ENCODE measurements at places on chromosomes 4 and X.

DNA sequence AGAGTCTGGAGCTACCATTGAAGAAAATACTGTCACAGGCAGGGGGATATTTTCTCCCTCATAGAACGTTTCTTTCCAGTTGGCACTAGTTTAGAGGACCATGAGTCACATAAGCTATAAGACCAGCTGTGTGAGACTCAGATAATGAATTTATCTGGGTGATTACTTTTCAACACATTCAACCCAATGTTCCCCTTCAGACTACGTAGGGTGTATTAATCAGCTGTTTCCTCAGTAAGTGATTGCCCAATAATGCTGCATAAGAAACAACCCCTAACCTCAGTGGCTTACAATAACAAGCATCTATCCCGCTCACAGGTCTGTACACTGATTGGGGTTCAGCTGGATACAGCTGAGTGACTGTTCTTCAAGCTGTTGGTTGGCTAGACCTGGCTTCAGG, 38.1 kb downstream of the CBLL2 start:
- DNase-seq, result no peak

- DNase-seq, result no peak
Measured at GRCh38 chr4:179415847-179416223, 1973.6 kb upstream of the AGA start.

DNA sequence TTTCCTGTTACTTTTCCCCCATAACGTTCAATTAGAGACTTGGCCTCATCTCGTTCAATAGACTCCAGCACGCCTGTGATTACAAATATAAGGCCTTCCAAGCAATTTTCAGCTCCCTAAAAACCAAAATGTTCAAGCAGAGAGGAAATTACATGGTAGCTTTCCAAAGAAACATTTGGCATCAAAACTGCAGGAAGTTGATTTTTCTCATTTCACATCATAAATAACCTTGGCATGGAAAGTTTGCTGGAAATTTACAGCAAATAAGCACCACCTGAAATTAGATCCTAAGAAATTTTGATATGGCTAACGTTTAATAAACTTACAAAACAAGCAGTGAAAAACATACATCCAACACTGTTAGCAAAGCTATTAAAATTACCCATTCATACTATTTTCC, 53.3 kb downstream of the RFC1 start:
- no peak for DNase-seq

DNA sequence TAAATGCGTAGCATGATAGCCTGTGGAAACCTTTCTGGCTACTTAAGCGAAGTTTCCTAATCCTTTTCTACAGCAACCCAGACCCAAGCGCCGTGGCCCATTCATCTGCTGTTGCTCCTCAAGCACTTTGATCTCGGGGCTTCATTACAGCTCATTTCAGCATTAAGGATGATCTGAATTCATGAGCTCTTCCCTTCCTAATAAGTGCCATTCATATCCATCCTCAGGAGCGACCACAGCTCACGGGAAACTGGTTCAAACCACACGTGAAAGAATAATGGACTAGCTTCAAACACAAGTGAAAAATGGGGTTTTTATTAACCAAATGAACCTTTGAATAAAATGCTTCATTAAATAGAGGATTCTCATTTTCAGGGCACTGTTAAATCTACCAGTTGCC, 202.6 kb upstream of the LEF1 start:
- no peak for DNase-seq

DNA sequence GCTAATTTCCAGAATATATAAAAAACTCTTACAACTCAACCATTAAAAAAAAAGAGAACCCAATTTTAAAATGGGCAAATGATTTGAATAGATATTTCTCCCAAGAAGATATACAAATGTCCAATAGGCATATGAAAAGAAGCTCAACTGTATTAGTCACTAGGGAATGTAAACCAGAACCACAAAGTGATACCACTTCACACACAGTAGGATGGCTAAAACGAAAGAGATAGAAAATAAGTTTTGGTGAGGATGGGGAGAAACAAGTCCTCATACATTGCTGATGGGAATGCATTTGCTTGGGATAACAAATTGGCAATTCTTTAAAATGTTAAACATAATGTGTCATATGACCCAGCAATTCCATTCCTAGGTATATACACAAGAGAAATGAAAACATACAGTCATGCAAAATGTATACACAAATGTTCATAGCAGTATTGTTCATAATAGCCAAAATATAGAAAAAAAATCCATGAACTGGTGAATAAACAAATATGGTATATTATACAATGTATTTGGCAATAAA, 5.7 kb downstream of the TCEAL3 start:
- DNase-seq, result no peak

DNA sequence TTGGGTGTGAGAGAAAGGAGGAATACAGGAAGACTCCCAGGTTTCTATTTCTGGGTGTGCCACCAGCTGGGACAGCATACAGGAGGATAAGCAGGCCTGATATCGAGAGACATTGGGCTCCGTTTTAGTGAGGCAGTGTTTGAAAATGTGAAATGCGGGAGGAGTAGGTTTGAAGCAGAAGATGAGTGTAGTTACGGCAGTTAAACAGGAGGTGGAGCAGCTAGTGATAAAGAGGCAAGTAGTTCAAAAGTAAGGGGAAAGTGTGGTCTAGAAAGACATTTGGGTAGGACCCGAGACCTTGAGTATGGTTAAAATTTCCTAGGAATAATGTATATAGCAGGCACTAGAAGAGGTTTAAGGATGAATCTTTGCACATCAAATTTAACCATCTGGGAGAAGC, 42.4 kb downstream of the DCUN1D4 start:
- DNase-seq, result no peak

Data from stromal cell of bone marrow (primary cell).